WTC11 (cell line): ENCODE measurements at places on chromosomes 13 and 19.

- DNase-seq = no peak
Measured at GRCh38 chr19:1273263-1274041, 1.9 kb upstream of the FAM174C start.

DNA sequence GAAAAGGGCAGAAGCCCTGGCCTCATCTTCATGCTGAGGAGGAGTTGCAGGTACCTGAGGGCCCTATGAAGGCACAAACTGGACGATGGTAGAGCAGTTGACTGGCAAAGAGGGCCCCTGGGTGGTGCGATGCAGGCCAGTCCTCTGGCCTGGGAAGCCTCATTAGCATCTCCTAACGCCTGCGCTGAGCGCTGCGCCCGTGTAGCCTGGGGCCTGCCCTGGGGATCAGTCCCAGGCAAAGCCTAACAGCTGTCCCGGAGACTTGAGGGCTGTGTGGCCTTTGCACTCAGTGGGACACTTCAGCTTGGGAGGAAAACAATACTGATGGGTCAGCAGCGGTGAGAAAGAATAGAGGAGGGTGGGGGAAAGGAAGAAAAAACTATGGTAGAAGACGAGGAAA is 187.7 kb downstream of the RAP2A start:
- peak; percentile 55 for DNase-seq

DNA sequence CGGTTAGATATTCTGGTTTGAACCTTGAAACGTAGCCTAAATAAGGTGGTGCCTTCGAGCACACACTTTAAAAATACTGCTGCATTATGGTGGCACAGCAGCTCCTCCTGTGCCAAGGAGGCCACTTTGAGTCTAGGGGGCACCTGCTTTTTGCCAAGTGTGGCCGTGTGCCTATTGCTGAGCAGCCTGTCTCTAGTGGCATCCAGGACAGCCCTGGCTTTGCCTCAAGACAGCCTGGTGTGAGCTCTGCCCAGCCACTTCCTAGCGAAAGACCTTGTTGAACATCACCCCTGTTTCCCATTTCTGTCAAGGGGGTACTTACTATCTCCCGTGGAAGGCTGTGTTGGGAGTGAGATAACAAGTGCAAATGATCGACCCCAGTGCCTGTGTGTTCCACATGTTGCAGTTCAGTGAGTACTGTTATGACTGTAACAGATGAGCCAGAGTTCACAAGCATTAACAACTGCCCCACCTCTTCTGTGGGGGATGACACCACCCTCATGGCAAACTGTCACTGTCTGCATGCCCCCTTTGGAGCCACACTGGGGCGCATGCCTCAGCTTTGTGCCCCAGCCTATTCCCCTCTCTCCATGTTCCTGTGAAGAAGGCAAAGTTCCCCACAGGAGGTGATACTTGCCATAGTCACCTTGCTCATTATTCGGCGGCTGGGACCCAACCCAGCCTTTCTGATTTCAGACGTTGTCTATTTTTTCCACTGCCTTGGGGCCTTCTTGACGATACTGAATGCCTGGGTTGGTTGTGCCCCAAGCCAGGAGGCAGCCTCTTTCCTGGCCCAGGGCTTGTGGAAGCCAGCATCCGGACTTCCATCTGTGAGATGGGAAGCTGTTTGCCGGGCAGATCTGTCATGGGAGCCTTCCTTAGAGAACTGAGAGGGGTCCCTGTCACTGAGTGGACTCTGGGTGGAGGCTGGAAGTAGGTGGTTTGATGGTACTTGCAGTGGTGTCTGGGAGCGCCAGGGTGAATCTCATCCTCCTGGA is 5.4 kb downstream of the GATAD2A start:
- DNase-seq = no peak

GRCh38 chr19:18097217-18097992 is at the start of gene MAST3:
TSS of gene MAST3 (plus strand) at chr19:18097778. CDS start at chr19:18097793, 15 bp downstream.
- DNase-seq = peak; percentile 93

- peak; percentile 29 for DNase-seq
Measured at GRCh38 chr13:40345654-40346372, 320.6 kb downstream of the FOXO1 start.

- peak; percentile 56 for DNase-seq
Measured at GRCh38 chr19:35268536-35269437, at the start of gene USF2. TSS of gene USF2 (plus strand) at chr19:35268962. CDS start at chr19:35269102, 140 bp downstream.

DNA sequence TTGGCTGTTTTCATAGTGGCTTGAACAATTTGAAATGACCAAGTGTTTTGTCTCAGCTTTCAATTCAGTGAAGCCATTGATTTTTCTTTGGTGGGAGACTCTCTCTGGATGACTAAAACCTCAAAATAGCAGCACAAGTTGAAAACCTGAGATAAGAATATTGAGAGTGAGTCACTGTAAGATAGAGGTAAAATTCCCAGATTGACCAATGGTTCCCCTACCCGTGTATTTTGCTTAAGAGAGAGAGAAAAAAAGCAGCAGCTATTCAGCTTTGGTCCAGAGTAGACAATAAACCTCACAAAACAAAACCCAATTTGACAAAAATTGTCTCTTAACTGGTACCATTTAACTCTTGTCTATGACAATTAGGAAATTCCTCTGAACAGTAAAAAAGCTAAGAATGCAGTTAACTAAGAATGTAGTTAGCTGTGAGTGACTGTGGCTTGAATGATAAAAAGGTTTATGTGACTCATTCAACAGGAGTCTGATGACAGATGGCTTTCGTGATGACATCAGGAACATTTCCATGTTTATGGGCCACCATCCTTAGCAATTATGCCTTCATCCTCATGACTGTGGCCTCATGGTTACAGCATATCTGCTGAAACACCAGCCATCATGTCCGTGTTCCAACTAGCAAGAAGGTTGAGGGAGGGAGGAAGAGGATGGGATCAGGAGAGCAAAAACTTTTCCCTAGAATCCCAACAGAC is 356.9 kb downstream of the NDFIP2 start:
- DNase-seq = no peak

DNA sequence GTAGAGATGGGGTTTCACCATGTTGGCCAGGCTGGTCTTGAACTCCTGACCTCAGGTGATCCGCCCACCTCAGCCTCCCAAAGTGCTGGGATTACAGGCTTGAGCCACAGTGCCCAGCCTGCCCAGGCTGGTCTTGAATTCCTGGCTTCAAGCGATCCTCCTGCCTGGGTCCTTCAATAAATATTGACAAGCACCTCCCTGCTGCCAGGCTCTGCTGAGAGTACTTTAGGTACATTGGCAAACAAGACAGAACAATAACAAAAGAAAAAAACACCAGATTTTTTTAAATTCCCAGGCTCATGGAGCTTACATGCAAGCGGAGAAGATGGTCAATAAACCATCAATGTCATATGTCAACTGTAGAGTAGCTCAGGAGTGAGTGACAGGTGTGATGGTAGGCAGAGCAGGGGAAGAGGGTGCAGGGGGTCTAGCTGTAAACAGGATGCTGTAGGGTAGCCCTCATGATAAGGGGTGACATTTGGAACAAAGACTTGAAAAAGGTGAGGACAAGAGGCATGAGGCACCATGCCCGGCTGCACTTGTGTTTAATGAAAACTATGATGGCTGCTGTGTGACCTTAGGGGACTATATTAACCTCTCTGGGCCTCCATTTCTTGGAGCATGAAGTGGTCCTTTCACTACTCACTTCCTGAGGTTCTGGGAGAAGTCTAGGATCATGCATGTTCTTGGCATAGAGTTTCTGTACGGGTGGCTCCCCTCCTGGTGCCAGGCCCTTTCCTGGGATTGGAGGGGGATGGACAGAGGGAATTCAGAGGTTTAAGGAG is 19.6 kb downstream of the SULT2B1 start:
- no peak for DNase-seq

DNA sequence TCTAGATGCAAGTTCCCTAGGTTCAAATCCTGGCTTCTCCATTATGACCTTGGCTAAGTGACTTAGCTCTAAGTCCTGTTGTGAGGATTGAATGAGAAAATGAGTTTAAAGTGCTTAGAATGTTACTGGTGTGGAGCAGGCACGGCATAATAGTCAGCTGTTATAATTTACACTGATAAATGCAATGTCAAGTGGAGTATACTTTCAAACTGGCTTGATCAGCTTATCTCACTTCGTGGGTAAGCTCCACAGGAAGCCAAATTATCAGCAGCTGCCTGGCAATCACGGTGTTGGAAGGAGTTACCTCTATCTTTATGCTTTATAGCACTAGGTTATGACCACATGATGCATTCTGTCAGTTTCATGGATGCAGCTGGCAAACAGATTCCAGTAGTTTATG is 272.8 kb downstream of the OLFM4 start:
- DNase-seq = no peak

GRCh38 chr19:2176337-2176994 is 12.7 kb downstream of the DOT1L start:
- DNase-seq = no peak

GRCh38 chr19:36125557-36125956 is 10.3 kb downstream of the TBCB start:
- no peak for DNase-seq

DNA sequence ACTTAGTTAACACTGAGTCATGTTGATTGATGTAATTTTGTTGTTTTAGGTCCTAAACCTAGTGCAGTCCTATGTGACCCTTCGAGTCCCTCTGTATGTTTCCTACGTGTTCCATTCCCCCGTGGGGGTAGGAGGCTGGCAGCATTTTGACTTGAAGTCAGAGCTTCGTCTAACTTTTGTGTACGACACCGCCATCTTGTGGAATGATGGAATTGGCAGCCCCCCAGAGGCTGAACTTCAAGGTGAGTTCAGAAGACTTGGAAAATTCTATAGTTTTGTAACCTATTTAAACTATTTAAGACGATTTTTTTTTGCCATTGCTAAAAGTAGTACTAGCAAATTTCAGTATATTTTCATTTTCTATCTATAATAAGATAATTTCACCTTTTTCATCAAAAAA is 117.9 kb downstream of the STOML3 start:
- peak; percentile 74 for DNase-seq

DNA sequence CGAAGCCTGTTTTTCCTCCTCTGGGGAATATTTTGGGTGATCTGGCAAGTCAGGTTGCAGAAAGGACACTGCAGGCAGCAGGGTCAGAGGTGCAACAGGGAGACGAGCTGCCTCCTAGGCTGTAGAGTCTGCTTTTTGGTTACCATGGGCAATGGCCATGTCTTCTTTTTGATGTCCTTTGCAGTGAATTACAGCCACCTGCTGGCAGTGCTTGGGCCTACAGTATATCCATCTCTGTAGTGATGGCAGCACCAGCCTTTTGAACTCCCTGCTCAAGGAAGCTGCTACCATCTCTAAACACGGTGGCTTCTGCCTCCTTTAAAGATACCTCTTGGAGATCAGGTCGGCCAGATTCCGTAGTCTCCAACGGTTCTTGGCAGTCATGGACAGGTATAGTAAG is 73.9 kb downstream of the WTIP start:
- peak; percentile 48 for DNase-seq

GRCh38 chr19:3024870-3025548 is 4.1 kb downstream of the TLE2 start:
- DNase-seq = peak; percentile 42

GRCh38 chr19:814152-815078 is 7.3 kb downstream of the PLPPR3 start:
- no peak for DNase-seq

DNA sequence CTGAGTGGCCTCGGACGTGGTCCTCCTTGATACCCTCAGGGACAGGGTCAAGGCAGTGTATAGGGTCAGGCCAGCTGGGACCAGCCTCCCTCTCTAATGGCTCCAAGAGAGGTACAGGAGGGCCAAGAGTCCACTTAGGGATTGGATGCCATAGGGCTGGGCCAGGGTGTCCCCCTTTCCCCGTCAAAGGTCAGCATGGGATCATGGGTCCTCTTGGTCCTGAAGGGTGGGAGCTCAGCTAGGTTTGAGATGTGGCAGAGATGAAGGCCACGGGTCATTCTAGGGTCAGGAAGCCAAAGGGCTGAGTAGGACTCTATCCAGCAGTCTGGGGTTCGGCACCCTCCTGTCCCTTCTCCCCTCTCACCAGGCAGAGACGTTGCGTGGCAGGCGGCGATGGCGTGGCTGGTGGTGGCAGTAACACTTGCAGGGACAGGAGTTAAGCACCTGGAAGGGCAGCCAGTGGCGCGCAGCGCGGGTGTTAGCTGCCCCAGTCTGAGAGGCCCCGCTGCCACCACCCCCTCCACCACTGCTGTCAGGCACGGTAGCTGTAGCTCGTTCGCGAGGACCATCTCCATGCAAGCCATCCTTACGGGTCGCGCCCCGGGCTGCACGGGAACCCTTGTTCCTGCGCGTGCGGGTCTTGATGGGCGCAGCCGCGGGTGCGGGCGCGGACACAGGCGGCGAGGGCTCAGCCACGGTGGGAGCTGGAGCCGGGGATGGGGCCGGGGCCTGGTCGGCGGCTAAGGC is 2.6 kb downstream of the GGN start:
- DNase-seq = no peak

DNA sequence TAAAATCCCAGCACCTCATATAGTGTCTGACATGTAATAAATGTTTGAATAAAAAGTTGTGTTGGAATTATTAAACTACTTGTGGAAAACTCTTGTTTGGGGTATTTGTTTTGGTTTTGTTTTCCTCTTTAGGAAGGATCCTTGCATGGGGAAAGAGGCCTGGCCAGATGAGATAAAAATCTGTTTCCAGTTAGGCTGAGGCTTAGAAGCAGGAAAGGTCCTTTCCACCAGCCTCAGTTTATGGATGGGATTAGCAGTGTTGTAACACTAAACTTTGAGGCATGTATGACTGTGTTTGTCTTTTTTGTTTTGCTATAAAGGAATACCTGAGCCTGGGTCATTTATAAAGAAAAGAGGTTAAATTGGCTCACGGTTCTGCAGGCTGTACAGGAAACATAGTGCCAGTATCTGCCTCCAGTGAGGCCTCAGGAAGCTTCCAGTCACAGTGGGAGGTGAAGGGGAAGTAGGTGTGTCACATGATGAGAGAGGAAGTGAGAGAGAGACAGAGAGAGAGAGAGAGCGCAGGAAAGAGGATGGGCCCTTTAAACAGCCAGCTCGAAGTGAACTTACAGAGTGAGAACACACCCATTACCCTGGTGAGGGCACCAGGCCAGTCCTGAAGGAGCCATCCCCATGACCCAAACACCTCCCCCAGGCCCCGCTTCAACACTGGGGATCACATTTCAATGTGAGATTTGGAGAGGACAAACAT is 21.6 kb downstream of the SPATA13 start:
- no peak for DNase-seq

DNA sequence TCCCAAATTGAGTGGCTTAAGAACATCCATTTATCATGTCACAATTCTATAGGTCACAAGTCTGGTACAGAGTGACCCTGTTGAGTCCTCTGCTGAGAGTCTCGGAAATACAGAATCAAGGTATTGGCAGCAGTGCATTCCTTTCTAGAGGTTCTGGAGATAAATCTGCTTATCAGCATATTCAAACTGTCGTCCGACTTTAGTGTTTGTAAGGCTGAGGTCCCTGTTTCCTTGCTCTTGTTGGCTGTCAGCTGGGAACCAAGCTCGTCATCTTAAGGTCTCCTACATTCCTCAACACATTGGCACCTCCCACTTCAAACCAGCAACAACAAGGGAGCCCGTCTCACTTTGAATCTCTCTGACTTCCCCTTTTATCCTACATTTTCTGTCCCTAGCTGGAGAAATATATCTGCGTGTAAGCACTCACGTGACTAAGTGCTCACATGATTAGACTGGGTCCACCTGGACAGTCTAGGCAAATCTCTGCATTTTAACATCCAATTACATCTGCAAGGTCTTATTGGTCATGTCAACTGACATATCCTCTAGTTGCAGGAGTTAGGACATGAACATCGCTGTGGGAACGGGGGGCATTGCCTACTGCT is 886.8 kb downstream of the PCDH9 start:
- no peak for DNase-seq
